ENCODE measurements at places on chromosomes 6 and 20.

DNA sequence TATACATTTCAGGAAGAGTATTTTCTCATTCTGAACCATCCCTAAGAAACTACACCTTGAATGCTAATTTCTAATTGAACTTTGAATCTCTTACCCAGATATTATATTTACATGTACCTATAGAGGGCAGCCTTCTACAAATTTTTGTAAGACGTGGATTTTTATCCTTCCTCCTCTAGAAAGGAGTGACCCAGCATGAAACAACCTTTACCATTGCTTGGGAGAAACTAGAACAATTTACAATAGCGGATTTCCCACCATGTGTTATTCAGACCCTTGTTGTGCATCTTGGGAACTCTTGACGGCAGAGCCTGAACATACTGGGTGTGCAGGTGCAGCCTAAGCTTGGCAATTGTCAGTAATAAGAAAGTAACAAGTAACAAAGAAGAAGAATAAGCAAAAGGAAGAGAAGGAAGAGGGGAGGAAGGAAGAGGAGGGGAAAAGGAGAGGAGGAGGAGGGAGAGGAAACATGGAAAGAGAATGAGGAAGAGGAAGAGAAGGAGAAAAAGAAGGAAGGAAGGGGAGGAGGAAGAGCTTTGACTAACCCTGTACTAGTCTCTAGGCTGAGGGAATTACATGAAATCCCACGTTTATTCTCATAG lies 10.8 kb upstream of the TAAR1 start:
- DNase-seq, result no peak

GRCh38 chr20:49054056-49054643 lies 8.0 kb downstream of the CSE1L start:
- no peak for DNase-seq

GRCh38 chr6:157586088-157586414 lies 205.1 kb downstream of the ZDHHC14 start:
- DNase-seq, result no peak

GRCh38 chr6:126341126-126341525 lies 1.2 kb downstream of the CENPW start:
- DNase-seq, result no peak

DNA sequence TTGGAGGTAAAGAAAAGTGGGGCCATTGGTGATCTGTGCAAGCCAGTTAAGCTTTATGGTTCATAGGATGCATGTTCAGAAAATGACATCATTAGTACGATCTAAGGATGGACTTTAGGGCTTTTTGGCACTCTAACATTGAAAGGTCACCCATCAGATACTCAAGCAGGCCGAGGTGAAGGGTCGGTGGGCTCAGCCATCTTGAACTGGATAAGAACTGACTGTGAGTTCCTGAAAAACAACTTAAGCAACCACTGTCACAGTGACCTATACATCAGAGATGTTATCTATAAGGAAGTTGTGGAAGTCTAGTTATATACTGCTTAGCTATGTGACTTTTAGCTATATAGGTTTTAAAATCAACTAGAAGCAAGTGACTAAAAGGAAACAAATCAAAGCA lies 13.0 kb upstream of the ITCH start:
- DNase-seq, result no peak

DNA sequence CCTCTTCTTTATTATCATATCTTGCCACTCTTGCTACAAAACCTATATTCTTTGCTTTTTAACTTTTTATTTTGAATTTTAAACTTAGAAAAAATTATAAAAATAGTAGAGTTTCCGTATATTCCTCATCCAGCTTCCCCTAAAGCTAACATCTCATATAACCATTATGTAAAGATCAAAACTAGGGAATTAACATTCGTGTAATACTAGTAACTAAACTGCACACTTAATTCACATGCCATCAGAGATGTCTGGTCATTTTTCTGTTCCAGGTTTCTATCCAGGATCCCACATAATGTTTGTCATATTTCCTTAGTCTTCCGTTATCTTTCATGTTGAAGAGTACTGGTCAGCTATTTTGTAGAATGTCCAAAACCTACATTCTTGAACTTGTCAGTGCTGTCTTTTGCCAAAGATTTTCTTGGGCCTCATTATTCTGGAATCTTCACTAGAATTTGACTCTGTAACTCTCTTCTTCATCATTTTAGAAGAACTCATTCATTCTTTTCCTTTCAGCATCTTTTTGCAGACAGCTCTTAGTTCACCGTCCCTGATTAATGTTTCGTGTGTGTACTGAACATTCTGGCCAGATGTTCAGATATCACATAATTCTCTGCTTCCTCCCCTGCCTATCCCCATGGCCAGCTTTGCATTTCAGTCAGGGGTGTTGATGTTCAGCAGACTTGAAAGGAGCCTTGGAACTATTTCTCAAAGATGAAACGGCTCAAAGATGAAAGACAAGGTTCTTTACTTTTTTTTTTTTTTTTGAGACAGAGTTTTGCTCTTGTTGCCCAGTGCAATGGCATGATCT lies 9.4 kb downstream of the CTNNBL1 start:
- DNase-seq, result no peak

- no peak for DNase-seq
Measured at GRCh38 chr20:7348253-7348652, 580.8 kb downstream of the BMP2 start.

DNA sequence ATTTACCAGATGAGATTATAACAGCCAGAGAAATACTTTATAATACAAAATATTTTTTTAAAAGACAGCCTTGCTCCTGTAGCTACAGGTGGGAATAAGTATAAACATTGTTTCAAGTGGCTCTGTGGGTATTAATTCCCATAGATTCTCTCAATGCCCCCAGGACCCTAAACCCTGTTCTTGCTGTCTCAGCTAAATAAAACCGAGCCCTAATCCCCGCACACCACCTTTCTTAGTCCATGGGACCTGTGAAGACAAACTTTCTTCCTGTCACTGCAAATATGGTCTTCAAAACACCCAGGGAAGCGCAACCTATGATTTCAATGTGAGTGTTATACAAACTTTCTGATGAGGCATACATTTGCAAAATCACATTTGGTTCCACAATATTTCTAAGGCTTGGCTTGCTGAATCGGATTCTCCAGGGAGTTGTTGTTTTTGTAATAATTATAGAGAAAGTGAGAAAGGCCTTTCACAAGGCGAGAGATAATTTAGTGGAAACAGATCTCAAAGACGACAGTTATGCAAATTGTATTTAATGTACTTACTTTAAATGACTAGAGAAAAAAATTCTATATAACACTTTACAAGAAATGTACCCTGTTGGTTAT lies 11.1 kb downstream of the SMLR1 start:
- DNase-seq, result no peak

DNA sequence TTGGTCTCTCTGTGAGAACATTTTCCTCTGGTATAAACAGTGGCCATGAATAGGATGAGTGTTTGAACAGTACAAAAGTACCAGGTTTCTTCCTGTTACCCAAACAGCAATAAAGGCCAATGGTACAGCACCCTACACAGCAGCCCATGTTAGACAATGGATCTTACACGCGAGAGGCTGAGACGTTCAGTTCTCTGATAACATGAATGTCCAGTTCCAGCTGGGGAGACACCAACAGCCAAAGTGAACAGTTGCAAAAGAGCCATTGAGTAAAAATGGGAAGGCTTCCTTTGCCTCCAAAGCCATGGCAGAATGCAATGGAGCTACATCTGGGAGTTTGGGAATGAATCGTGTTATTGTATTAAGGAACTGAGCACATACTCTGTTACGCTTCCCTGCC lies 246.8 kb upstream of the SGK1 start:
- no peak for DNase-seq

DNA sequence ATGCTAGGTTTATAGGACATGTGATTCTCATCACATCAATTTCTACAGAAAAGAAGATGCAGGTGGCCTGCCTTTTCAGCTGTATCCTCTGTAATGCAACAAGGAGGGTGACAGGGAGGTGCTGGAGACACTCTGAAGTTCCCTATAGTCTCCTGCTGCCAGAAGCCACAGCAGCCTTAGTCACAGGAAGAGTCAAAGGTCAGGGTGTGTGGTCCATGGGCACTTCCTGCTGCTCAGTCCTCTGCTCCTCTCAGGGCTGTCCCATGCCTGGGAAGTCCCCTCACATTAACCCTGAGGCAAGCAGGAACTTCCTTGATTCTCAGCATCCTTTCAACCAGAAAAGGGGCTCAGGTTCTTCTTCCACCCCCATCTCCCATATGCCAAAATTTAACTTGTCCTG lies 144.8 kb upstream of the FOXA2 start:
- no peak for DNase-seq

- DNase-seq, result no peak
Measured at GRCh38 chr6:62716719-62717118, 430.7 kb upstream of the KHDRBS2 start.

GRCh38 chr6:159117563-159117962 lies 51.6 kb upstream of the FNDC1 start:
- no peak for DNase-seq

DNA sequence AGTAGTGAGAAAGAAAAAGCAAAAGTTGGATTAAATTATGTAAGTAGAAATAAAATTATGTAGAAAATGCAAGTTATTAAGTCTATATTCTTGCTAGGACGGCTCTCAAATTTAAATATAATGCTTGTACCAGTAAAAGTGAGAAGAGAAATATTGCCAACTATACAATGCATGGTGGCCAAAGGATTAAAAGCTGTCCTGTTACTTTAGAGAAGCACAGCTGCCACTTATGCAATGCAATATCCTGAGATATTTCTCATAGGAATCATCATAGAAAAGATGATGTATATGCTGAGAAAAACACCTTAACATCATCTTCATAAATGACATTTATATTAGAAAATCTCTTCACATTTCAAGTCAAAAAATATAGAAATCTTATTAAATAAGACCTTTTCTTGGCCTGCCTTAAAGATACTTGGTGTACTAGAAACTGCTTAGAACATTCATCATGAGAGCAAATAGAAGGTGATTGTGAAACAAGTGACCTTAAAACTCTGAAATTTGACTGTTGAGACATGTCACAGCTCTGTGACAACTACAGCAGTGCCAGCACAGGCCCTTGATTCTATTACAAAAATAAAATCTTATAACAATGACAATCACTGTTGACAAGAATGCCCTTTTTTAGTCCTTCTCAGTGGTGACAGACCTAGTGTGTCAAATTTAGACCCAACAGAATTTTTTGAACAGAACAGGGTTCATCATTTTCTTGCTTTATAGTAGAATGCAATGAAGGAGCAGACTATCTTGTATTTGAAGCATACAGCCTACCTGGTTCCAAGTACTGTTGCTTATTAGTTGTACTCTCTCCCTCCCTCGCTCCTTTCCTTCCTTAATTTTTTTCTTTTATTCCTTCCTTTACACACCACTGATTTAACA lies 173.1 kb downstream of the CLVS2 start:
- no peak for DNase-seq

Data from stimulated activated CD4-positive, alpha-beta T cell treated with anti-CD3 and anti-CD28 coated beads, Interleukin-15, amount 100 ng/mL, for 24 hours (primary cell).